ENCODE measurements at places on chromosomes 2 and 18.

DNA sequence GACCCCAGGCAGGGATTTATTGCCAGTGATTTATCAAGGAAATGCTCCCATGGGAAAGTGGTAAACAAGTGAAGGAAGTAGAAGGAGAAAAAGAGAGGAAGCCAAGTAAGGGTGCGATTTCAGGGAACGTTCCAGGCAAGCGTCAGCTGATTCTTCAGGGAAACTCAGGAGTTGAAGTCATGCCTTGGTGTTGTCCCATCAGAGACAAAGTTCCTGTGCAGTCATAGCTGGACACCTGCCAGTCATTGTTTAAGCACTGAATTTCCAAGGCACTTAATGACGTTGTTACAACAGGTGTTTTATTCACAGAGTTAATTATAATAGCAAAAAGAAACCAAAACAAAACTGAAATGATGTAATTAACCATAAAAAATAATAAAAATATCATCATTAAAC lies 381.8 kb upstream of the CRIM1 start:
- no peak for DNase-seq

DNA sequence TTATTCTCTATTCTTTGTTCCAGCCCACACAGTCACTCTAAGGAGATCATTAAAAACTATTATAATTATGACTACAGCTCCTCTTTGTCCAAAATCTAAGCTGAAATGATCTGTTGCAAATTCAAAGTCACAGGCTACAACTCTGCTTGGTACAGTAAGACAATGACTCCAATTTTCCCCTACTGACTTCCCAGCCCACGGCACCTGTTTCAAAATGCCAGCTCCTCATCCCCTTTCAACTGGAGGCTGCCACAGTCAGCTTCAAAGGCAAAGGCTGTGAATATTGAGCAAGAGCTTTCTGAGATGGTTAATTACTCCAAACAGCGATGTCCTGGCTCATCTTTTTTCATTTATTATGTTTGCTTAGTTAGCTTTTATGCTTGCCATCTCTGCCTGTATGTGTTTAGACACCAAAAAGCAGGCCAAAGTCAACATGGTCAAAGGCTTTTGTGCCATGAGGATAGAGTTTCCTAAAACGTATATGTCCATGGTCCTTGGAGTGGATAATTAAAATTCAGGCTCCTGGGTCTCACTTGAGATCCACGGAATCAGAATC lies 141.1 kb downstream of the DOCK10 start:
- no peak for DNase-seq

DNA sequence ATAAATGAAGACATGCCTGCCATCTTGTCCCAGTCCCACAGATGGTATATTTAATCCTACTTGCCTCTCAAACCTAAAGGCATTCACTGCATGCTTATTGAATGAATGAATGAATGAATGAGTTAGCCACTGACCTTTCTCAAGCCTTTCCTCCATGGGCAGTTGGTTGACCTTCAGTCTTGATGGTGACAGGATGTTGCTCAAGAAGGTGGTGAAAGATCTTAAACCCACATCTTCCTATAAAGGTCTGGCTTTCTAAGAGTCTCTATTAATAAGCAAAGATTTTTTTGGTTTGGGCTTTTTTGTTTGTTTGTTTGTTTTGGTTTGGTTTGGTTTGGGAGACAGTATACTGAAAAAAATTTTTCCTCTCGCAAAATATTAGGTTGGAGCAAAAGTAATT lies 41.7 kb downstream of the KIAA2012 start:
- no peak for DNase-seq

DNA sequence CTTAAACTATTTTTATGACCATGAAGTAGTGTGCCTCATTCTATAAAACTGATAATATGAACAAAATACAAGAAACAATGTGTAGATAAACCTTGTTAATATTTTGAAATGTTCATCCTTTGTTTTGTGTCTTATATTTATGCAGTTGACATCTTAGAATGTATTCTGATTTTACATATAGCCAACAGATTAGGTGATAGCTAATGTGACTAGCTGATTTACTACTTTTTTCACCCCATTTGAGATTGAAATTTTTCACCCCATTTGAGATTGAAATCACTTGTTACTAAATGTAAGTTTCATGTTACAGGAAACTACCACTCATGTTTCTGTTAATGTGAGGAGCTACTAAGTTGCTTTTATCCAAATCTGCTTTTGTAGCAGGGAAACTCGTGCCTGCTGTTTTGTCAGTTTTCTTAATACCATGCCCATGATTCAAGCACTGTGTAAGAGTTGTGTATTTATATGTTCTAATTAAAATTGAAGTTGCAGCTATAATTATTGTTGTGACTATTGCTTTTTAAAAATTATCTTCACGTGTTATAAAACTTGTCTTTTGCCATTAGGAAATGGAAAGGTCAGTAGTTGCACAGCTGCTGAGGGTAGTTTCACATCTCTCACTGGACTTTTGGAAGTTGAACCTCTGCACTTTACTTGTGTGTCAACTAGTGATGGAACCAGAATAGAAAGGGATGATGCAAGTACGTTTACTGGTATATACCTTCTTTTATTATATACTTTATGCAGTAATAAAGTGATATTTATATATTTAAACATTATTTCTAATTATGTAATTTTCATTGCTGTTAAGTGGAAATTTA lies 96.6 kb downstream of the BIRC6 start:
- DNase-seq, result no peak

GRCh38 chr2:42843131-42843530 lies 50.7 kb upstream of the HAAO start:
- DNase-seq, result no peak
